Central memory CD8-positive, alpha-beta T cell (primary cell): ENCODE measurements at places on chromosomes 1 and 21.

DNA sequence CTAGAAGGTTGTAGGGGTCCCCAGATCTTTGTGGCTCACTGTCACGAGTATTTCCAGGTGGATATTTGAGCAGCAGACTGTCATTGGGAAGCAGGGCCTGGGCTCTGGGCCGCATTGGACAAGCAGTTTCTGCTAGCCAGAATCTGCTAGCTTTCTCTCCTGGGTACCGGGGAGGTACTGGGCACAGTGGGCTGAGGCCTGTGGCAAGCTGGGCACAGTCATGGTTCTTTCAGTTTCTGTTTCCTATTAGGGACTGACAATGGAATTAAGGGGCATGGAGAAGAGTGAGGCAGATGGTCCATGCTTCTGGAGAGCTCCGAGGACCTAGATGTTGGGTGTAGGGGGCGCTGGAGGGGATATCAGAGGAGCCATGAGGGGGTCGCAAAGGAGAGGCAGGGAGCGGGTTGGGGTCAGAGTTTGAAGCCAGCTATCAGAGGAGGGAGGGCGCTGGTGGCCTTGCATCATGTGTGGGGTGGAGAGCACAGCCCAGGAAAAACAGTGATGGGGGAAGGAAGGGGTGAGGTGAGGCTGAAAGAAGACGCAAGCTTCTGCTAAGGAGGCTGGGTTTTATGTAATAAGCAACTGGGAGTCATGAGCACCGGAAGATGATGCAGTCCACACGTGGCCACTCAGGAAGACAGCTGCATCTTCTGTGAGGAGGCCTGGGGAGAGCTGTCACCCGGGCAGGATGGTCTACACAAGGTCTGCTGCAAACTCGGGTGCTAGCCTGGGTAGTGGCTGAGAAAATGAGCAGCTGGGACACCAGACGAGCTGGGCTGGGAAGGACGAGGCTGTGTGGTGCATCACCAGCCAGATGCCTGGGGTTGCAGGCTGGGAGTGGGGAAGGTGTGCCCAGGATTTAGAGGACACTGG lies 72.7 kb downstream of the IER5 start:
- H3K36me3 ChIP-seq = peaks cover 7% of the 10 kb centered on the region
- H3K27me3 ChIP-seq = no peaks in the 10 kb centered on the region
- peak overlapping the region; percentile 76 for H3K27ac ChIP-seq
- H3K4me1 ChIP-seq = peaks cover 23% of the 10 kb centered on the region
- H3K4me3 ChIP-seq = no peak overlapping the region

- peaks cover 58% of the 10 kb centered on the region for H3K36me3 ChIP-seq
- no peaks in the 10 kb centered on the region for H3K27me3 ChIP-seq
- no peak overlapping the region for H3K27ac ChIP-seq
Measured at GRCh38 chr1:206595581-206596318, 16.5 kb downstream of the EIF2D start.

- H3K27ac ChIP-seq = no peak overlapping the region
- no peak overlapping the region for H3K4me3 ChIP-seq
- H3K27me3 ChIP-seq = peaks cover 28% of the 10 kb centered on the region
- H3K4me1 ChIP-seq = no peaks in the 10 kb centered on the region
- peaks cover 1% of the 10 kb centered on the region for H3K36me3 ChIP-seq
Measured at GRCh38 chr1:115302390-115302961, 35.6 kb downstream of the NGF start.

GRCh38 chr1:172837816-172838679 lies 179.1 kb downstream of the FASLG start:
- H3K4me1 ChIP-seq = peaks cover 9% of the 10 kb centered on the region
- H3K4me3 ChIP-seq = no peak overlapping the region
- H3K36me3 ChIP-seq = peaks cover 2% of the 10 kb centered on the region
- H3K27me3 ChIP-seq = no peaks in the 10 kb centered on the region
- DNase-seq = peak; percentile 19

DNA sequence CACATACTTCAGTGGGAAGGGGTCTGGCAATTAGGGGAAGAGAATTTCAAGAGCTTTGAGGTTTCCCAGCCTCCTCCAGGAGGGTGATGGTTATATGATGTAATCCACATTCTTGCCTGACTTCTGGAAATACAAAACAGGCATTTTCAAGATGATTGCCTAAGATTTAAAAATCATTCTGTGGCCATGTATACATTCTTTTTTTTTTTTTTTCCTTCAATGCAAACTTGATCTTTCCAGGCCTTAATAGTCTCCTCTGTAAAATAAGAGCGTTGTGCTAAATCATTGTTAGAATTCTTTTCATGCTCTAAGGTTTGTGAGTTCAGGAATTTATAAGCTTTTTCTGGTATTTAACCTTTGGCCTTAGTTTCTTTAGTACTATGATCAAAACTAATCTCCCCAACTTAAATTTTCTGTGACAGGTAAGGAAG lies 192.3 kb upstream of the HMCN1 start:
- DNase-seq = no peak
- no peak overlapping the region for H3K27ac ChIP-seq
- peaks cover 8% of the 10 kb centered on the region for H3K4me1 ChIP-seq
- H3K4me3 ChIP-seq = no peak overlapping the region

DNA sequence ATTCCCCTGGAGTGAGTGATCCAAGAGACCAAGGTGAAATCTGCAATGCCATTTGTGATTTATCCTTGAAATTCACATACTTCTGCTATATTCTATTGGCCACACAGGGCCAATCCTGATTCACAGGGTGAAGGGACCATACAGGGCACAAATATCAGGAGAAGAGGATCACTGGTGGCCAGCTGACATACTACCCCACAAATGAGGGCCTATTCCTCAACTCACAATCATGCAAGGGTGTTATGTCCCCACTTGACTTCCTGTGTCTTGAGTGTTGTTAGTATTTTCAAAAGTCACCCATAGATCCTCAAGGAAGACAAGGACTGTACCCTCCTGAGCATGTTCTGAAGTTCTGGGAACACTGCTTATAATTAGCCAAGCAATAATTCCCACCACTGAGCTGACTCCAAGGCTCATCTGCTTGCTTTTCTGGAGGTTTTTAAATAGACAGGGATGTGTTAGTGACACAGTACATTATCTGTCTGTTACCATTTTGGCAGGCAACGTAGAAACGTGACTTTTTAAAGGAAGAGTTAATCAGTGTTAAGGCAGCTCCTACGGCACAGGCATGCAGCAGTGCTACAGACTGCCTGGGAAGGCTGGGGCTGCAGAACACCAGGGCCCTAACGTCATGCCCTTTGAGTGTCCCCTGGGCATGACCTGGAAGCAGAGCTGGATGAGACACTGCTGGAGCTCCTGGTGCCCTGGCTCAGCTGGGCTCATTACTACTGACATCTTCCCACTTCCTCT lies 137.4 kb downstream of the FAM78B start:
- DNase-seq = no peak
- H3K4me3 ChIP-seq = no peak overlapping the region
- peaks cover 31% of the 10 kb centered on the region for H3K27me3 ChIP-seq
- H3K27ac ChIP-seq = no peak overlapping the region

DNA sequence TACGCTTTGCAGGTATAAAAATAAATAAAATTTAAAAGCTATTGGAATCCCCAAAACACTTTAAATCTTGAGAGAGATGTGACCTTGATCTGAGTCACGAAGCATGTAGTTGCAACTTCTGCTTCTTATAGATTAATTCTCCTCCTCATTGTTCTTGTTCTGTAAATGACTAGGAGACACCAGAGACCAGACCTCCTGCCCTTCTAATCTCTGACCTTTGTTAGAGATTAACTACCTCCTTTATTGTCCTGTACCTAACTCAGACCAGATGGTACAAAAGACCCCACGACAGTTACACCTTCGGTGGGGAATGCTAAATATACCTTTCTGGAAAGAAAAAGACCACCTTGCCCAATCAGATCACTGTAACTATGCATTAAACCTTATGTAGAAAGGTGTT lies 76.9 kb upstream of the NEK2 start:
- no peaks in the 10 kb centered on the region for H3K27me3 ChIP-seq
- H3K4me1 ChIP-seq = no peaks in the 10 kb centered on the region
- no peak for DNase-seq
- peak overlapping the region; percentile 16 for H3K27ac ChIP-seq

- H3K4me3 ChIP-seq = no peak overlapping the region
- H3K27ac ChIP-seq = no peak overlapping the region
- H3K27me3 ChIP-seq = no peaks in the 10 kb centered on the region
- no peak for DNase-seq
Measured at GRCh38 chr1:53323316-53323715, 4.6 kb downstream of the LRP8 start.

GRCh38 chr21:27047658-27048314 lies 80.9 kb upstream of the ADAMTS5 start:
- no peaks in the 10 kb centered on the region for H3K36me3 ChIP-seq
- no peaks in the 10 kb centered on the region for H3K27me3 ChIP-seq
- no peak overlapping the region for H3K27ac ChIP-seq
- H3K4me1 ChIP-seq = no peaks in the 10 kb centered on the region
- DNase-seq = no peak
- no peak overlapping the region for H3K4me3 ChIP-seq

DNA sequence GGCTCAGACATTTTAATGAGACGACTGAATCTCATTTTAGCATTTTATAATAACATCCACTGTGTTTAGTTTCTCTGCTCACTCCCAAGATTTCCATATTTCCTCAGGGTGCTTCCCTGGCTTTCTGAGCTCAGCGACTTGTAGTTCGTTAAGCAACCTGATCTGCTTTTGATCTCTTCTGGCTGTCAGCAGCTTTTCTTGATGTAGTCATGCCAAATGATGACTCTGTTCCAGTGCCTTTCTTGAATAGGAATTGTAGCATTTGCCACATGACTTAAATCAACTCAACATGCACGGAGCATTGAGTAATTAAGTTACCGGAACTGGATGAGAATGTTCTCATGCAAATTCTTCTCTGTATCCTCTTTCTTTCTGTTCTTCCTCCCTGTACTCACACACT lies 246.1 kb downstream of the FMN2 start:
- DNase-seq = no peak
- no peak overlapping the region for H3K4me3 ChIP-seq
- H3K36me3 ChIP-seq = no peaks in the 10 kb centered on the region
- H3K27ac ChIP-seq = no peak overlapping the region

GRCh38 chr1:230375780-230376179 lies 50.4 kb downstream of the PGBD5 start:
- H3K4me1 ChIP-seq = no peaks in the 10 kb centered on the region
- H3K27me3 ChIP-seq = peaks cover 32% of the 10 kb centered on the region
- H3K4me3 ChIP-seq = no peak overlapping the region
- DNase-seq = no peak
- H3K36me3 ChIP-seq = no peaks in the 10 kb centered on the region

DNA sequence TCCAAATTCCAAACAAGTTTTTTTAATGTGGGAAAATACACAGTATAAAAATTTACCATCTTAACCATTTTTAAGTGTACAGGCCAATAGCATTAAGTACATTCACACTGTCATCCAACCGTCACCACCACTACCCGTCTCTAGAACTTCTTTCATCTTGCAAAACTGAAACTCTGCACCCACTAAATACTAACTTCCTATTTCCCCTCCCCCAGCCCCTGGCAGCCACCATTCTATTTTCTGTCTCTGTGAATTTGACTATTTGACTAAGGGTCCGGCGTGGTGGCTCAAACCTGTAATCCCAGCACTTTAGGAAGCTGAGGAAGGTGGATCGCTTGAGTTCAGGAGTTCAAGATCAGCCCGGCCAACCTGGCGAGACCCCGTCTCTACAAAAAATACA lies 36.1 kb downstream of the CLSTN1 start:
- H3K27ac ChIP-seq = peak overlapping the region; percentile 98
- H3K36me3 ChIP-seq = peaks cover 2% of the 10 kb centered on the region
- peak overlapping the region; percentile 79 for H3K4me3 ChIP-seq
- H3K27me3 ChIP-seq = no peaks in the 10 kb centered on the region
- H3K4me1 ChIP-seq = peaks cover 41% of the 10 kb centered on the region

- no peaks in the 10 kb centered on the region for H3K4me1 ChIP-seq
- H3K27me3 ChIP-seq = peaks cover 35% of the 10 kb centered on the region
- DNase-seq = no peak
- H3K36me3 ChIP-seq = no peaks in the 10 kb centered on the region
- H3K27ac ChIP-seq = no peak overlapping the region
Measured at GRCh38 chr1:107147843-107148242, 7.0 kb downstream of the NTNG1 start.

GRCh38 chr1:5001466-5001865 lies 347.1 kb downstream of the AJAP1 start:
- no peaks in the 10 kb centered on the region for H3K4me1 ChIP-seq
- no peaks in the 10 kb centered on the region for H3K36me3 ChIP-seq
- no peak for DNase-seq
- no peak overlapping the region for H3K4me3 ChIP-seq
- peaks cover 36% of the 10 kb centered on the region for H3K27me3 ChIP-seq
- H3K27ac ChIP-seq = no peak overlapping the region

DNA sequence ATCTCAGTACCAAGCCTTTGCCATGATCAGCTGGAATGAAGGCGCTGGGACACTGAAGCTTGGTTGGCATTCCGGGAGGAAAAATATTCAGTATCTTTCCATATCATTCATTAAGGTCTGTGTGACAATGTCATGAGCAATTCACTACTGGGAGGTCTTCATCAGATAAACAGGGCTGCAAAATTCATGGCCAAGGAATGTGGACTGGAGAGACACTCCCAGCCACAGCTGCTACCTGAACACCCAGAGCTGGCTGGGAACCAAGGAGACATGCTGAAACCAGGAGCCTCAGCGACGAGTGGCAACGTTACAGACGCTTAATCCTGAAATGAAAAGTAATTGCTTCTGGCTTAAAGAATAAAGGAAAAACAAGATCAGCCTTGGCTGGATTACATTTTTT lies 30.6 kb upstream of the DDAH1 start:
- H3K27ac ChIP-seq = no peak overlapping the region
- H3K4me1 ChIP-seq = no peaks in the 10 kb centered on the region
- no peaks in the 10 kb centered on the region for H3K36me3 ChIP-seq
- no peak overlapping the region for H3K4me3 ChIP-seq
- peaks cover 42% of the 10 kb centered on the region for H3K27me3 ChIP-seq
- no peak for DNase-seq
